ENCODE measurements at places on chromosomes 3 and 15.

GRCh38 chr15:60649845-60650548 is 171.1 kb upstream of the ICE2 start:
- no peak for DNase-seq

DNA sequence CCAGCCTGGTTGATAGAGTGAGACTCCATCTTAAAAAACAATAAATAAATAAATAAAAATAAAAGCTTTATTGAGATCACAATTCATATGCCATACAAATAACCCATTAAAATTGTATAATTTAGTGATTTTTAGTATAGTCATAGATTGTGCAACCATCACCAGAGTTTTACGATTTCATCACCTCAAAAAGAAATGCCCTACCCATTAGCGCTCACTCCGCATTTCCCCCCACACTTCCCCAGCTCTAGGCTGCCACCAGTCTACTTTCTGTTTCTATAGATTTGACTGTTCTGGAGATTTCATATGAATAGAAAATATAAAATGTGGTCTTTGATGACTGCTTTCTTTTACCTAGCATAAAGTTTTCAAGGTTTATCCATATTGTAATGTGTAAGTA is 57.0 kb downstream of the ARHGEF26 start:
- DNase-seq: no peak

DNA sequence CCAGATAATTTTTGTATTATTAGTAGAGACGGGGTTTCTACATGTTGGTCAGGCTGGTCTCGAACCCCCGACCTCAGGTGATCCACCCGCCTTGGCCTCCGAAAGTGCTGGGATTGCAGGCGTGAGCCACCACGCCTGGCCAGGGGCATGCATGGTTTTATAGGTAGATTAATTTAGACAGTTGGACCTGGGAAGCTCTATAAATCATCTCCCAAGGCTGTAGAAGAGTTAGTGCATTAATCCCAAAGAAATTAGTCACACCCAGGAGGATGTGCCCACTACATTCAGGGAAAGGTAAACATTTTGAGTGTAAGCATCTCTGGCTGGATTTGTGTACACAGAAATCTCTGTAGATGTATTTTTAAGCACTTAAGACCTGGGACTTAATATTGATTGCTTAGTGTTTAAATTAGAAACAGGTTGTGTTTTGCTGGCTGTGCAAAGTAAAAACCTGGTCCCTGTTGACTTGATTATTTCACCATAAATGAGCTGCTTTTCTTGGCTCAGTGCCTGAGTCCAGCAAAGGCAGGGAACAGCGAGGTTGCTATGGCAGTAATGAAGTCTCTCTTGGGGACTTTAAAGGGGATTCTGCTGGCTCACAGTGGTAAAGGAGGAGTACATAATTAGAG is 19.2 kb downstream of the EXOSC7 start:
- peak; percentile 66 for DNase-seq

DNA sequence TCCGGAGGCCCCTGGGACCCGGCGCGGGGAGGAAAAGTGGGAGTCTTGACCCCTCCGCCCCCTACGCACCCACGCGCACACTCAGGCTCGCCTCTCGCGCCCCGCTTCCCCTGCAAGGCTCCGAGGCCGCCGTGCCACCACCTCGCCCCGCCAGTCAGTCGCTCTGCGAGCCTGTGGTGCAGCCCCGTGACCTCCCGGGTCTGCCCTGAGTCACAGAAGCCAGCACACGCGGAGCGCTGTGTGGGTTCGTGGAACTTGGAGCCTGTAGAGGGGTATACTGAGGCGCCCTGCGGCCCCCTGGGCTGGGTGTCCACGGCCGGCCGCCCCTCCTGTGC is 380 bp upstream of the ALS2CL start:
- DNase-seq: no peak

- no peak for DNase-seq
These were observed 190.8 kb downstream of the FHIT start for GRCh38 chr3:61060411-61060861.

DNA sequence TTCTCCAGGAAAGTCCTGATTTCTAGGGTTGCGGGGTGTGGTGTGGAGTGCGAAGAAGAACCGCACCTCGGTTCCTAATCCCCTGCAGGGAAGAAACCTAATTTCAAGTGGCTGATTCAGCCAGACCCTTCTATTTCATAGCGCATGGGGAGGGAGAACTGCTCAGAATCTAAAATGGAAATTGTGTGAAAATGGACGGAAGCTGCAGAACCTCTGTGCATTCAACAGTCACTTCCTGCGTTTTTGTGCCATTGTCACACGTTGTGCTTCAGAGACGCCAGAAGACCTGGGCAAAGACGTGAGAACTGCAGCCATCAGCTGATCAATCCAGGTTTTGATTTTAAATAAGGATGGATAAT is 1.2 kb downstream of the SIDT1 start:
- DNase-seq: peak; percentile 38

DNA sequence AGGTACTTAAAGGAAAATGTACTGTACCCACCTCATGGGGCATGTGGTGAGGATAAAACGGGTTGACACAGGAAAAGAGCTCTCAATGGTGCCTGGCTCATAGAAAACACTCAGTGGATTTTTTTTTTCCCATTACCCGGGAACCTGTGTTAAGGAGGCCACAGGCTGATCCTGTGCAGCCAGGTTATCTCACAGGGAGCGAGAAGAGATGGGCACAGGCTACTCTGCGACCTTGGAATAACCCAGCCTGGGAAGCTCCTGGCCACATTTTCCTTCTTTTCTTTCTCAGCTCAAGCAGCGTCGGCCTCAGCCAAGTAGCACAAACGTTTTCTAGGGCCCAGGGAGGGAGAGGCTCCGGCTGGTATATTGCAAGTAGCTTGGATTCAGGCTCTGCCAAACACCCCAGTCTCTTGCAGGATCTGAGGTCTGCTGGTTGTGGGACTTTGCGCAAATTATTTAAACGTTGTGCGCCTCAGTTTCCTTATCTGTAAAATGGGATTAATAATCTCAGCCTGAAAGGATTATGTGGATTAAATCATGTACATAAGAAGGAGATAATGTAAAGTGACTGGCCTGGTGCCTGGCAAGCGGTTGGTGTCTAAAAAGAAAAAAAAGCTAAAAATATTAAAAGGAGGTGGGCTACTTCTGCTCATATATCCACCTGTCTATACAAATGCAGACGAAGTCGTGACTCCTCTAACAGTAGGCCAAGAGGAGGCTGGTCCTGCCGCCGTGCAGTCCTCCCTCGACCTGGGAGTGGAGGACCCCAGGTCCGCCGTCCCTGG is 2.2 kb downstream of the FURIN start:
- no peak for DNase-seq

DNA sequence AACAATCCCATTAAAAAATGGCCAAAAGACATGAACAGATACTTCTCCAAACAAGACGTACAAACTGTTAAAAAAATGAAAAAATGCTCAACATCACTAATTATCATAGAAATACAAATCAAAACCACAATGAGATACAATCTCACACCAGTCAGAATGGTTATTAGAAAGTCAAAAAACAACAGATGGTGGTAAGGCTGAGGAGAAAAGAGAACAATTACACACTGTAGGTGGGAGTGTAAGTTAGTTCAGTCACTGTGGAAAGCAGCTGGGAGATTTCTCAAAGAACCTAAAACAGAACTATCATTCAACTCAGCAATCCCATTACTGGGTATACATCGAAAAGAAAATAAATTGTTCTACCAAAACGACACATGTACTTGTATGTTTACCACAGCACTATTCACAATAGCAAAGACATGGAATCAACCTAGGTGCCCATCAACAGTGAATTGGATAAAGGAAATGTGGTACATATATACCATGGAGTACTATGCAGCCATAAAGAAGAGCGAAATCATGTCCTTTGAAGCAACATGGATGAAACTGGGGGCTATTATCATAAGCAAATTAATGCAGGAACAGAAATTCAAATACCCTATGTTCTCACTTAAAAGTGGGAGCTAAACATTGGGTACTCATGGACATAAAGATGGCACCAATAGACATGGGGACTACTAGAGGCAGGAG is 51.5 kb downstream of the MYO1E start:
- DNase-seq: no peak

GRCh38 chr15:62128916-62129315 is 36.2 kb downstream of the C2CD4B start:
- no peak for DNase-seq

- no peak for DNase-seq
These were observed 223.0 kb downstream of the EPHA6 start for GRCh38 chr3:97037294-97037943.

GRCh38 chr3:6097556-6097955 is 763.4 kb upstream of the GRM7 start:
- DNase-seq: no peak

- DNase-seq: no peak
These were observed 104.5 kb downstream of the NLGN1 start for GRCh38 chr3:173501931-173502489.

DNA sequence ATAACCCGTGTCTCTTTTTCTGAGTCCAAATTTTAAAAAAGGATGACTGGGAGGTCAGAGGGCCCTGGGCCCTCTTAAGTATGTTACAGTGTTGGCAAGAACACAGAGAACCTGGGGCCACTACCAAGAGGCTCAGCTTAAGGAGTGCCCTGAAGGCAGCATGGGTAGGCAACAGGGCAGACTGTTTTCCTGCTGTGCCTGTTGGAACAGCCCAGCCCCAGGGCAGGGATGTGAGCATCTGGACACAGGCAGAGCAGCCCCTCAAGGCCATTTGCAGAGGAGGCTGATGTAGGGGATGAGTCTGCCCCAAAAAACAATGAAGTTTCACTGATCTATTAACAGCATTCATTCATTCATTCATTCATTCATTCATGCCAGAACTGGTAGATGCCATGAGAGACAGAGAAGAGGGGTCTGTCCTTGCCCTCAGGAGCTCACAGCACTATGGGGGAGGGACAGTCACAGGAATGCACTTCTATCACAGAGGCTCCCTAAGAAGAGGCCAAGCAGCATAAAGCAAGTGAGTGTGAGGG is 2.2 kb upstream of the LTF start:
- no peak for DNase-seq

DNA sequence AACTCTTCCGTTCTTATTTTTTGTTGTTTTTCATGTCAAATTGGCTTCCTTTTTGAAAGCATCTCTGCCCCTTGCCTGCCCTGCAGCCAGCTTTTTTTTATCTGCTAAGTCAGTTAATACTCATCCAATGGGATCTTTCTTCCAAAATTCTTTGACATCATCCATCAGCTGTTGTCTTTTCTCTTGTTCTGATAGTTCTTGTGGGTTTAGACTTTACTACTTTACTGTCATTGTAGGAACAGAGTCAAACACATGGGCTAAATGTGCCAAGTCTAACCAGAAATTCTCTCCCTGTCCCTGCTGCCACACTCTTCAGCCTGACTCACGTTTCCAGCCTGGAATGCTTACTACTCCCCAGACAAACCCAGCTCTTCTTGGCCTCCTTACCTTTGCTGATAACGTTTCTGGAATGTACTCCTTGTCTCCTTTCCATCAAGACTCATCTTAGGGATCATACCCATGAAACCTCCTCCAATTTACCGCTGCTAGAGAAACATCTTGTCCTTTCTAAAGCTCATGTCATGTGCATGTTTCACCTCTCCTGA is 10.7 kb upstream of the VPS8 start:
- no peak for DNase-seq

- no peak for DNase-seq
These were observed 68.2 kb upstream of the SMAD3 start for GRCh38 chr15:66997212-66997611.

Measured in left hindlimb (tissue), 1 donor.